ENCODE measurements at places on chromosomes 4 and X.
A peak's percentile ranks its signal among the peaks of the same experiment; 100 is the strongest.

- H3K36me3 ChIP-seq, result no peaks in the 10 kb centered on the region
- no peak overlapping the region for H3K27ac ChIP-seq
- DNase-seq, result no peak
- no peaks in the 10 kb centered on the region for H3K4me1 ChIP-seq
These were observed 781.2 kb upstream of the DIAPH2 start for GRCh38 chrX:95903490-95903889.

GRCh38 chr4:162401021-162401420 lies 237.2 kb upstream of the FSTL5 start:
- H3K4me3 ChIP-seq, result no peak overlapping the region
- no peaks in the 10 kb centered on the region for H3K4me1 ChIP-seq
- no peaks in the 10 kb centered on the region for H3K27me3 ChIP-seq
- H3K27ac ChIP-seq, result no peak overlapping the region
- H3K36me3 ChIP-seq, result no peaks in the 10 kb centered on the region

DNA sequence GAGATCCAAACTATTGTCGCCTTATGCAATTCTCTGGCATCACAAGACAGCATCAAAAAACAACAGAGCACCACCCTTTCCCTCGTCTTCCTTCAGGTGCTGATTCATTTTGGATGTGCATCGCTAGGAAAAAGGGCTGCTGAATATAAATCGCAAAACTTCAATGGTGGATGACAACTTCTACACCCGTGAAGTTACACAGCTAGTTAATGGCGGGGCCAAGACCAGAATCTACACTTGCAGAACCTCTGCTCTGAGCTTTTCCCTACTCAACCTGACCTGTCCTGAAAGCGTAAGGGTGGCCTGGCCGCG lies 674 bp downstream of the GNPDA2 start:
- no peak for DNase-seq
- H3K4me3 ChIP-seq, result peak overlapping the region; percentile 93
- peak overlapping the region; percentile 66 for H3K27ac ChIP-seq
- no peaks in the 10 kb centered on the region for H3K27me3 ChIP-seq
- no peaks in the 10 kb centered on the region for H3K36me3 ChIP-seq

GRCh38 chr4:8230891-8231290 lies 31.8 kb downstream of the SH3TC1 start:
- no peak overlapping the region for H3K27ac ChIP-seq
- no peaks in the 10 kb centered on the region for H3K4me1 ChIP-seq
- peaks cover 9% of the 10 kb centered on the region for H3K36me3 ChIP-seq
- H3K27me3 ChIP-seq, result no peaks in the 10 kb centered on the region
- H3K4me3 ChIP-seq, result no peak overlapping the region

- no peak overlapping the region for H3K27ac ChIP-seq
- H3K4me1 ChIP-seq, result no peaks in the 10 kb centered on the region
- H3K36me3 ChIP-seq, result no peaks in the 10 kb centered on the region
- H3K27me3 ChIP-seq, result no peaks in the 10 kb centered on the region
- no peak for DNase-seq
- no peak overlapping the region for H3K4me3 ChIP-seq
These were observed 1139.7 kb downstream of the PCDH18 start for GRCh38 chr4:136392576-136392975.

GRCh38 chrX:128739539-128739938 lies 687.3 kb upstream of the ACTRT1 start:
- no peaks in the 10 kb centered on the region for H3K27me3 ChIP-seq
- H3K27ac ChIP-seq, result no peak overlapping the region
- H3K4me3 ChIP-seq, result no peak overlapping the region

DNA sequence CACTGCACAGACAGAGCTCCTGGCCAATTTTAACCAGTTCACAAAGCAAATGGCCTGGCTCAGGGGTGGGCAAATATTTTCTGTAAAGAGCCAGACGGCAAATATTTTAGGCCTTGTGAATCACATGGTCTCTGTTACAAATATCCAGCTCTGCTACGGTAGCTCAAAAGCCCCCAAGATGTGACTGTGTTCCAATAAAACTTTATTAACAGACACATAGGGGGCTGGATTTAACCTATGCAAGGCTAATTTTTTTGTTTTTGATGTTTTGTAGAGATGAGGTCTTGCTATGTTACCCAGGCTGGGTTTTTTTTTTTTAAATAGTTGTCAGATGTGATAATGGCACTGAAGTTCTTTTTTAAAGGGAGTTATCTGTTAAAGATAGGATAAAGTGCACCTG lies 65.4 kb downstream of the PRKX start:
- H3K36me3 ChIP-seq, result no peaks in the 10 kb centered on the region
- H3K4me3 ChIP-seq, result no peak overlapping the region
- no peak for DNase-seq

- DNase-seq, result no peak
- no peaks in the 10 kb centered on the region for H3K4me1 ChIP-seq
- H3K4me3 ChIP-seq, result no peak overlapping the region
- no peaks in the 10 kb centered on the region for H3K36me3 ChIP-seq
- no peaks in the 10 kb centered on the region for H3K27me3 ChIP-seq
- no peak overlapping the region for H3K27ac ChIP-seq
These were observed 7.1 kb downstream of the CCDC160 start for GRCh38 chrX:134244043-134244442.

DNA sequence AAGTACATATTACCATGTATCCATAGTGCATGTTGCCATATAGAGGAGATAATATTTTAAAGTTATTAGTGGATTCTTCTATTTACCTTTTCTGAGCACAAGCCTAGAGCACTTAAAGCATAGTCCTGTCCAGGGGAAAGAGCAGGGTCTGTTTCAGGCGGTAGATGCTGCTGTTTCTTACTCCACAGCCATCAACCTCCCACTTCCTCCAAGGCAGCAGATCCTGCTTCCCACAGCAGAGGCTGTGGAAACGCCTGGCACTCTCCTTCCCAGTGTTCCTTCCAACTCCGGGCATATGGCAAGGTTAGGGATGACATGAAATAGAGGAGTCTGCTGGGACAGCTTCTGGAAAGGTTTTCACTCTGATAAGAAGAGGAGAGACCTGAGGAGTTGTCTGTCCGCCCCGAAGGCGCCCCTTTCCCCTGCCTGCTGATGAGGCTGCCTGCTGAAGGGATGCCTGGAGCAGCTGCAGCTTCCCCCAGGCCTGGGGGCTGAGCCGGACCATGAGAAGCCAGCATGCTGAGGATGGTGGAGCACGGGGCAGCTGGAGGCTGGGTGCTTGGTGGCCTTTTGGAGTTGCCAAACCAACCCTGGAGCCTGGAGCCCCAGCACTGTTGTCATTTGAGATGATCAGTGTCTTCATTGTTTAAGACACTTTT lies 43.9 kb upstream of the SLC25A4 start:
- H3K27me3 ChIP-seq, result no peaks in the 10 kb centered on the region
- no peaks in the 10 kb centered on the region for H3K4me1 ChIP-seq
- DNase-seq, result no peak
- H3K36me3 ChIP-seq, result no peaks in the 10 kb centered on the region

GRCh38 chr4:86596807-86597206 lies 2.7 kb downstream of the PTPN13 start:
- H3K4me3 ChIP-seq, result peak overlapping the region; percentile 79
- DNase-seq, result no peak
- no peaks in the 10 kb centered on the region for H3K36me3 ChIP-seq

- no peak overlapping the region for H3K4me3 ChIP-seq
- no peak overlapping the region for H3K27ac ChIP-seq
- no peak for DNase-seq
- no peaks in the 10 kb centered on the region for H3K4me1 ChIP-seq
- no peaks in the 10 kb centered on the region for H3K36me3 ChIP-seq
These were observed 359.6 kb upstream of the NOCT start for GRCh38 chr4:138655985-138656384.

GRCh38 chrX:4382273-4382672 lies 668.8 kb upstream of the PRKX start:
- no peaks in the 10 kb centered on the region for H3K27me3 ChIP-seq
- DNase-seq, result no peak
- no peak overlapping the region for H3K4me3 ChIP-seq
- H3K36me3 ChIP-seq, result no peaks in the 10 kb centered on the region
- no peak overlapping the region for H3K27ac ChIP-seq
- no peaks in the 10 kb centered on the region for H3K4me1 ChIP-seq

DNA sequence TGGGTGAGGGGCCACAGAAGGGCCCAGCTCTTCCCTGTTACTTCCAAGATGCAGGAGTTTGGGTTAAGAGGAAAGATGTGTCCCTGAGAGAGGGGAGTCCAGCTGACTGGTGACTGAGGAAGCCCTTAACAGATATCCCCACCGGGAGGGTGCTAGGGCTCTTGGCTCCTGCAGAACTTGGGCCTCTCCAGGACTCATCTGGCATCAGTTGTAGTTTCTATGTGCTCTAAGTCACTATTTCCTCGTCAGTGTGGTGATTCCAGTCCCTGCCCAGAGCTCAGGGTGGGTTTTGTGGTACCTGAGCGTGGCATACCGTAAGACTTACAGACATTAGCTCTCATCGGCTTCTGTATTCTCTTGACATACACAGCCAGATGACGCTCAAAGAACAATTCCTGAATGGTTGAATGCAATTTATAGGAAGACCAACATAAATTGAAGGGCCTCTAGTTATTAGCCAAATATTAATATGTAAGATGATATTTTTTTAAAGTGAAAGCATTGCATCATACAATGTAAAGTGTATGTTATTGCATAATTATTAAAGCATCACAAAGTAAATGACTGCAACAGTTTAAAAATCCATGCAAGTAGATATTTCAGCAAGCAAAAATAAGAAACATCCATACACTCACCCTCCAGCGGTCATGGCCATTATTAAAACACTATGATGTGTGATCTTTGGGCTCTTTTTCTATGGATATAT lies 195.5 kb downstream of the PTTG2 start:
- no peaks in the 10 kb centered on the region for H3K27me3 ChIP-seq
- no peaks in the 10 kb centered on the region for H3K4me1 ChIP-seq
- no peak for DNase-seq
- no peaks in the 10 kb centered on the region for H3K36me3 ChIP-seq
- no peak overlapping the region for H3K4me3 ChIP-seq

GRCh38 chrX:124462931-124463330 lies 116.6 kb downstream of the SH2D1A start:
- H3K27ac ChIP-seq, result no peak overlapping the region
- DNase-seq, result no peak
- no peaks in the 10 kb centered on the region for H3K4me1 ChIP-seq

DNA sequence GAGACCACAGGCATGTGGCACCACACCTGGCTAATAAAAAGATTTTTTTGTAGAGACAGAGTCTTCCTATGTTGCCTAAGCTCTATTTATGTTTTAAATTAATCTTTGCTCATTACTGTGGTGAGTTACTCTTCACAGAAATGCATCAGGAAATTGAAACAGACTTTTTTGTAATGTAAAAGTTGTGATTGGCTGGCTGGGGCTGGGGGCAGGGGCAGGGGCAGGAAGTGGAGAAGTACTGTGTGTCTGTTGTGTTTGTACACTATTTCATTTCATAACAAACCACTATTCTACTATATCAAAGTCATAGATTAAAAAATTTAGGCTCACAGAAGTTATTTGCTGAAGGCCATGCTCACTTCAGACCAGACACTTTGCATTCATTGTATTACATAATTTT lies 19.1 kb upstream of the ABRAXAS1 start:
- no peak overlapping the region for H3K27ac ChIP-seq
- H3K27me3 ChIP-seq, result no peaks in the 10 kb centered on the region
- no peaks in the 10 kb centered on the region for H3K4me1 ChIP-seq
- no peaks in the 10 kb centered on the region for H3K36me3 ChIP-seq

- peak; percentile 46 for DNase-seq
- H3K36me3 ChIP-seq, result peaks cover 3% of the 10 kb centered on the region
- H3K4me3 ChIP-seq, result peak overlapping the region; percentile 82
- peaks cover 4% of the 10 kb centered on the region for H3K4me1 ChIP-seq
- H3K27me3 ChIP-seq, result no peaks in the 10 kb centered on the region
These were observed 643 bp downstream of the SRP72 start for GRCh38 chr4:56468097-56468422.

GRCh38 chrX:30982467-30982866 lies 89.4 kb downstream of the FTHL17 start:
- H3K27me3 ChIP-seq, result no peaks in the 10 kb centered on the region
- no peak overlapping the region for H3K4me3 ChIP-seq
- no peaks in the 10 kb centered on the region for H3K4me1 ChIP-seq
- DNase-seq, result no peak

DNA sequence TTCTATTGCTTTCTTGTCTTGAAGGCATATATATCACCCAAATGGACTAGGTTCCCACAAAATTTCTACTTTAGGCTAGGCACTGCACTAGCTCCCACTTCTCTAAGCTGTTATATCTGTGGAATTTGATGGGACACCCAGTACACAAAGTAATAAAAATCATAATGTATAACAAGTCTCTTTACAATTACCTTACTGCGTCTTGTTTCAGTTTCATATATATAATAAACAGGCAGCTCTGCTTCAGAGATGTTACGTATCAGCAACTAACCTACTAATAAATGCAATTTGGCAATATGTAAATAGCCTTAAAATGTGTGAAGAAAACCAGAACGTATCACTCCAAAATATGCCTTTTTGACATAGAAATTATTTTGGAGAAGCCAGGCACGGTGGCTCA lies 42.0 kb upstream of the UGDH start:
- no peak for DNase-seq
- H3K36me3 ChIP-seq, result peaks cover 3% of the 10 kb centered on the region
- H3K27ac ChIP-seq, result no peak overlapping the region
- no peaks in the 10 kb centered on the region for H3K27me3 ChIP-seq

DNA sequence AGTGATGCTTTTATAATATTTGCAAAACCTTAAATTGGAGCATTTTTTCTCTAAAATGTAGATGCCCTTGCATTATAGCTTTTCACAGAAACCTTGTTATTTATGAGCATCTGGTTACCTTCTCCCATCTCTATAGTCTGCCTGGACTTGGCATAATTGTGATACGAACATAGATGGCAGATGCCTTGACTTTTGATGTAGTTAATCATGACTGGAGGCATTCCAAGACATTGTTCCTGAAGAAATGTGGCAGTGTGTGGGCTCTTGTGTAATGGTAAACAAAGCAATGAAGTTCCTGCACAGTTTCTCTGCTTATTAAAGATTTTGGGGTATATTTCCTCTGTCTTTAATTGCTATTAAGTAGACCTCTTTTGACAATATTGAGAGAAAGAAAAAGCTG lies 500.1 kb downstream of the PCDH19 start:
- H3K4me1 ChIP-seq, result no peaks in the 10 kb centered on the region
- no peaks in the 10 kb centered on the region for H3K27me3 ChIP-seq
- H3K36me3 ChIP-seq, result no peaks in the 10 kb centered on the region
- no peak overlapping the region for H3K4me3 ChIP-seq

GRCh38 chr4:119592830-119593229 lies 35.8 kb downstream of the PDE5A start:
- H3K27ac ChIP-seq, result no peak overlapping the region
- H3K27me3 ChIP-seq, result no peaks in the 10 kb centered on the region
- no peaks in the 10 kb centered on the region for H3K4me1 ChIP-seq
- no peak for DNase-seq

DNA sequence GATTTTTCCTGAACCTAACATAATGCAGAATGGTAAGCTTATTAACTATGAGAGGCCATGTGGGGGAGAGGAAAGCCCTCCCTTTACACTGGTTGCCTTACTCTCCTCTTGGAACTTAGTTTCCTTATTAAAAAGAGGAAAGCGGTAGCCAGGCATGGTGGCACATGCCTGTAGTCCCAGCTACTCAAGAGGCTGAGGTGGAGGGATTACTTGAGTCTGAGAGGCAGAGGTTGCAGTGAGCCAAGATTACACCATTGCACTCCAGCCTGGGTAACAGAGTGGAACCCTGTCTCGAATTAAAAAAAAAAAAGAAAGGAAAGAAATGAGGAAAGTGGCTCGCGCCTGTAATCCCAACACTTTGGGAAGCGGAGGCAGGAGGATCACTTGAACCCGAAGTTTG lies 2.0 kb downstream of the FAM47E start:
- DNase-seq, result no peak
- H3K36me3 ChIP-seq, result no peaks in the 10 kb centered on the region
- H3K4me3 ChIP-seq, result no peak overlapping the region
- peaks cover 2% of the 10 kb centered on the region for H3K27me3 ChIP-seq
- no peaks in the 10 kb centered on the region for H3K4me1 ChIP-seq
- H3K27ac ChIP-seq, result no peak overlapping the region

- no peaks in the 10 kb centered on the region for H3K36me3 ChIP-seq
- no peak for DNase-seq
- H3K4me3 ChIP-seq, result no peak overlapping the region
These were observed 5.5 kb upstream of the SLC4A4 start for GRCh38 chr4:71333368-71333767.
